Aorta (tissue), 5 donors: ENCODE measurements at places on chromosomes 12 and 14.
A peak's percentile ranks its signal among the peaks of the same experiment; 100 is the strongest.

- DNase-seq, result no peak
Measured at GRCh38 chr14:94058674-94059138, 22.3 kb downstream of the DDX24 start.

- DNase-seq, result no peak
Measured at GRCh38 chr14:21672116-21672515, 1.5 kb downstream of the OR4E1 start.

DNA sequence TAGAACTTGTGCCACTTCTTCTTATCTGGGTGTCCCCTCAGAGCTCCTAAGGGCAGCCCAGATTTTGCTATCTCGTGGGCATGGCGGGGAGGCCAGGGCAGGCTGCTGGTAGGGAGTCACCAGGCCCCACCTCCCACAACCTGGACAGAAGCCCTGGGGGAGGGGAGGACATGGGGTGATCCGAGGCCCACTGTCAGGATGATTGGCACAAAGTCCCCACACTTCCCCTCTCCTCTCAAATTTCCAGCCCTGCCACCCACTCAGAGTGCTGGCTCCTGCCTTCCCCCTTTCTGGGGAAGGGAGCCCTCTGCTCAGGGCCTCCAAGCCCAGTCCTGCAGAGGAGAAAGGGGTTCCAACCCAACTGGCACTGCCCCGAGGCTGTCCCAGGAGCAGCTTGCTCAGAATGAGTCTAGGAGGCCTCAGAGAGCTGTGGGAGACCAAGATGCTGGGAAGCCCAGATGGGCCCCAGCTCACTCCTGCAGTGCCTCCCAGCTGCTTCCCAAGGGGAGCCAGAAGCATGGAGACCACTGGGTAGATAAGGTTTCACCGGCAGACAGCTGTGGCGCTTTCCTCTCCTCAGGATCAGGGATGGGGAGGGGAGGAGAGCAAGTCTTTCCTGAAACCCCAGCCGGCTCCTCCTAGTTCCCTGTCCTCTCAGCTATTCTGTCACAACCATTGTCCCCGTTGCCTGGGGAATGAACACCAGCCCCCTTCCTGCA, 82.8 kb downstream of the B4GALNT3 start:
- peak; percentile 42 for DNase-seq

DNA sequence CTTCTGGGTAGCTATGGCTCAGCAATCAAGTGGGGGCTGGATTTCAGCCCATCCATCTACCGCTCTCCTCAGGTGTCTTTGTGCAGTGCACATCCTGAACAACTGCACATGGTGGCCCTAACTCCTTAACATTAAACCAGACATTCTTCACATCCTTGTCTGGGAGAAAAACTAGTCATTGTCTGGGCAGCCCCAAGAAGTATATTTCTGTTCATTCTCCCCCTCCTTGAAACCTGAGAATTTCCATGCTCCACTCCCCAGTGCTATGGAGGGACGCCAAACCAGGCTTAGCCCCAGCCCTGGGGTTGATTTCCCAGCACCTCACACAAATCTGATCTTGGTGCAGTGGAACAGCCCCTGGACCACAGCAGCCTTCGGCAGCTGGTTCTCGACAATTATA, 13.4 kb downstream of the MYL2 start:
- no peak for DNase-seq

DNA sequence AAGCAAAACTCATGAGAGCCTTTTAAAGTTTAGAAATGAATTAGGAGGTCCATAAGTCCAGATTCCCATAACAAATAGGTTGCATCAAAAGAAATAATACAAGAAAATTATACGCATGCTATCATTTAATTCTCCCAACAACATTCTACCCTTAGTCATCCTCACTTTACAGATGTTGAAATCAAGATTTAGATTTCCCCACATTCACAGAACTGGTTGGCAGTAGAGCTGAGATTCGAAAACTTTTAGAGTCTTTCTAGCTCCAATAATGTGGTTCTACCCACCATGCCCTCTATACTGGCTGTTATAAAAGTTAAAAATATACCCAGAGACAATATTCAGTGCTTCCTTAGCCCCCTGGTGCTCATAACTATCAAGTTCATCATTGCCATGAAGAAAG, 56.6 kb upstream of the METAP2 start:
- no peak for DNase-seq

DNA sequence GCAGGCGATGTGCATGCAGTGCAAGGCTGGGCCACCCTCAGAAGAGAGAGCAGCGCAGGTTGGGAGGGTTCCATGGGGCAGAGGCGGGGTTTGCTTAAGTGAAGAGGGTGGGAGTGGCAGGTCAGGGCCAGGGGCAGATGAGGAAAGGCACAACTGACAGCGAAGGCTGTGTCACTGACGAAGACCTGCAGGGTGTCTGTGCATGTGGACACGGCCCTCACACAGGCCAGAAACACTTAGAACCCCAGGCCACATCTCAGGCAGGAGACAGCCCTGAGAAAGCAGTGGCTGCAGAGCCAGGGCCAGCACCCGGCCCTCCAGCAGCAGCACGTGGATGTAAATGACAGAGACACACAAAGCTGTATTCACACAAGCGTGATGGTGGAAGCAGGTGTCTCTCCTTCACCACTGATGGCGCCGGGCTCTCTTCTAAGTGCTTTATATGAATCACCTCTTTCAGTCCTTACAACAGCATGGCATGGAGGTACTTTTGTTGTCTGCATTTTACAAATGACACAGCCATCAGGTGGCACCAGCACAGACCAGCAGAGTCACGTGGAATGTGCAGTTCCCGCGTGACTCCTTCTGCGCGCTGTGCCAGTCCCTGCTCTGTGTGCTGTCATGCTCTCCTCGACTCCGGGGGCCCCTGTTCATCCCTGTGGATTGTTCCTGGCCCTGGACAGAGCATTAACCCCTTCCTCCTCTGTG, 54.6 kb downstream of the TSPAN11 start:
- no peak for DNase-seq

- no peak for DNase-seq
Measured at GRCh38 chr12:50073712-50074111, 11.4 kb upstream of the SMARCD1 start.

GRCh38 chr14:49957089-49957852, 64.4 kb downstream of the ARF6 start:
- DNase-seq, result no peak

- no peak for DNase-seq
Measured at GRCh38 chr12:110355073-110355472, 48.4 kb downstream of the ANAPC7 start.

DNA sequence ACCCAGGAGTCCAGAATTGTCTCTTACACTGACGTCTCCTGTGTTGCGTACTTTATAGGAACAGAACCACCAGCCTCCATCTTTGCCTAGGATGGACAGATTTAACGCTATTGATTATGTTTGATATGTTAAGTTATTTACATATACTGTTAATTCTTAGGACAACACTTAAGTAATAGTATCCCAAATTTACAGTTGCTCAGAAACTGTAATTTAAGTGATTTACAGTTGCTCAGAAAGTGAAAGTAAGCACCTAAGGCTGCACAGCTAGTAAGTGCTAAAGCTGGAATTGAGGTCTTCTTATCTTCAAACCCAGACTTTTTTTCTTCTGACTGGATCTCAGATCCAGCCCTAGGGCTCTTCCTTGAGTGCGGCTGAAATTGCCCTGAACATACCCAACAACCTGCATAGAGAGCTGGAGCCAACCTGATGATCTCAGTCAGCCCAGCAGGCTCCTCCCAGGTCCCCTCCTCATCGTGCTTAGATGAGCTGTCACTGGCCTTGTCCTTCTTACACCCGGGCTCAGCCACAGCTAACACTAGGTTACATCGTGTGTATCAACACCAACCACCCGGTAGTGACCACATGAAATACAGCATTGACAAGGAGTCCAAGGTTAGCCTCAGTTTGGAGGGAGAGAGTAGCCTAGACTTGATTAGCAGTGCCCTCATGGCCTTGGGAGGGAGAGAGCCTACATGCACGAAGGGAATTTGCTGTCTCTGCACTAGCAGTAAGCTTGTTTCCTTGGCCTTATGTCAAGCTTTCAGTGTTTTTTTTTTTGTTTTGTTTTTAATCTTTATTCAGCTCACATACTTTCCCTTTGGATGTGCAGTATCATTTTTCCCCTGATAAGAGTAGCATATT, 111.1 kb upstream of the ARHGAP5 start:
- no peak for DNase-seq

DNA sequence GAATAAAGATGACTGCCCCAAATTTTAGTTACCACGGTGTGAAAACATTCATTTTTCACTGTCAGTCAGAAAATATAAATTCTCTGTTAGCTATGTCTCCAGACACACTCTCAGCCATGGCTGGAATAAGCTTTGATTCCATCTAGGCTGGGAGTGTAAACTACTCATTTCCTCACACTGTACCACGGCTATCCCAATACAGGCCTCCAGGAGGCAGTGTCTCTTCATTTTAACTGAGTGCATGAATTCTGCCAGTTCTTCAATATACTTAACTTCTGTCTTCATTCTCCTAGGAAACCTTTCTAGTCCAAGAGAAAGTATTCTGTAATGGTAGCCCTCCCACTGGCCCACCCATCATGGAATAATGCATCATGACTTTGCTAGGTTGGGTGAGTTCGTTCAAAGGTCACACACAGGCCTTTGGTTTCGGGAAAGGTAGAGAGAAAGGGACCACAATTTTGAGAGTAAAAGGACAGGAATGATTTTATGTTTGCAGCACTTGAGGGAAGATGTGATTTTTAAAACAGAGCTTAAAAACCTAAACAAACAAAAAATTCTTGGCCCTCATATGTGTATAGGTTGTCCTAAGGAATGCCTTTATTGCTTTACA, 381.1 kb downstream of the SEC23A start:
- peak; percentile 71 for DNase-seq

DNA sequence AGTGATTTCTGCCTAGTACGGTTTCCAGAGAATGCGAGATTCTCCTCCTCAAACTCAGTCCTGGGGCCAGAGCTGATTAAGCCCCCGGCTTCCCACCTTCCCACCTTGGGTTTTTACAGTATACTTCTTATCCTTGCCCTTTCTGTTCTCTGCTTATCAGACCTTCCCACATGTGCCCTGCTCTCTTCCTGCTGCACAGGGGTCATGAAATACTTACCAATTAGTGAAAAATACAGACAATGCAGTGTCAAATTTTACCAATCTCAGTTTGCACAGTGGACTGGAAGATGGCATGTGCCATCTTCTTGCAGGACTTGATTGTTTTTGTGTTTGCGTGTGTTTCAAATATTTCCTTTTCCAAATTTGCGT, 14.7 kb downstream of the SUSD6 start:
- no peak for DNase-seq

DNA sequence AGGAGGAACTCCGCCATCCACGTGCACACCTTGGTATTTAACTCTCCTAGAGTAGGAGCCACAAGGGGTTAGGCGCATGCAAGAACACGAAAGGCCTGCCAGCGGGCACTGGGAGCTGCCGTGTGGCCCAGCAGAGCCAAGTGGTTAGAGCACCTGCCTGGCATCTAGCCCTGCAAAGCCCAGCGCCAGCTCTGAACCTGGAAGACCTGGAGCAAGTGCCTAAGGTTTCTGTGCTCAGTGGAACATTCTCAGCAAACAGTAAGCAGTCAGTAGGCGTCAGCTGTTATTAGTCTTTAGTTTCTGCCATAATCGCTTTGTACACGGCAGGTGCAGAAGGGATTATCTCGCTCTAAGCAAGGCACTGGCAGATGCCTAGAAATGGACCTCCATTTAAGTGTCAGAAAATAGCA, 55.4 kb downstream of the SETD3 start:
- no peak for DNase-seq

- DNase-seq, result no peak
Measured at GRCh38 chr14:38716926-38717325, 386.1 kb downstream of the SEC23A start.

DNA sequence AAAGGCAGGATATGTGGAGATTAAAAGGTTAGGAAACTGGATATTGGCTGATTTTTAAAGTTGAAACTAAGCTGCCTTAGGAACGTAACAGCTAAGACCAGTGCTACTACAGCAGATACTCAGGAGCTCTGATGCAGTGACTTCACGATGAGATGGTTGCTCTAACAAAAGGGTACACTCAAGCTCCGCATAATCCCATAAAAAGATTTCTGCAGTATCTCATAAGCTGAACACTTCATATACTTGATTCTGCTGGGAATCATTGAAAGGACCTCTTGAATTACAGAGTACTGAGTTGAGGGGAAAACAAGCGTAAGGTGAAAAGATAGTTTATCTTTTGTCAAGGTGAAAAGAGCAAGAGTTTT, 3.7 kb downstream of the RNF10 start:
- DNase-seq, result no peak

GRCh38 chr14:103563226-103563620, 463 bp downstream of the COA8 start:
- no peak for DNase-seq
